ENCODE measurements at places on chromosomes 5 and 9. TPM values are rescaled to one million over a fixed set of nuclear protein-coding genes. Genes with fewer than 3 reads are reported as not detected.
A peak's percentile ranks its signal among the peaks of the same experiment; 100 is the strongest.

SLCO6A1 gene
- total RNA-seq: 0.75 TPM

DNA sequence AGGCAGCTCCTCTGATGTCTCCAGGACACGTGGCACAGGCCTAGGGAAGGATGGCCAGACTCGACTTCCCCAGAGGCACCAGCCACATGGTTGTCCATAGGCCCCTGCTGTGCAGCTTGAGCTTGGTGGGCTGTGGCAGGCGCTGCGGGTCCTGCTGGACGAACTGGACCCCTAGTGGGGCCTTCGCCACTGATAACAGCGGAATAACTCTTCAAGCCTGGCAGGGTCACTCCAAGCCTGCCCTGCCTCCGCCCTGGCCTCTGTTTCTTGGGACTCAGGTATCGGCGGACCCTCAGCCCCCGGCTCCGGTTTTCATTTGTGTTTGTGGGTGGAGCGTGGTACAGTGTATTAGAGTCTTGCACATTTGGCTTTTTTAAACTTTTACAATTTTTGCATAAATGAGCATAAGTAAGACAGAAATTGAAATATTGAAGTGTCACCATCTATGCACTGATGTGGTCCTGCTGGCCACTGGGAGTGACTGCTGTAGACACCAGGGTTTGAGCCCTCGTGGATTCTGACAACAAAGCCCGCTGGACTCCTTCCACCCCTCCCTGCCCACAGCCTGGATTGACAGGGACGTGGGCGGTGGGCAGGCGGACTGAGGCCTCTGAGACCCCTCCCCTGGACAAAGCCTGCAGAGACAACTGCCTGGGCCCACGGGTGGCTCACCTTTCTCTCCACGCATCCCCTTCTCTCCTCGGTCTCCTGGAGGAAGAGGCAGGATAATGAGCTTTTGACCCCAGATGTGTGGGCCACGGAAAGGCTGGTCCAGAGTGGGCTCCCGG is 3.8 kb downstream of the FCN1 start:
- DNase-seq: peak; percentile 72

GRCh38 chr5:105101577-105101976 is 1539.0 kb upstream of the NUDT12 start:
- DNase-seq: no peak

- DNase-seq: no peak
Observed at GRCh38 chr5:157718519-157718918, 12.7 kb upstream of the THG1L start.

SECISBP2 gene
- total RNA-seq: 49.0 TPM

GRCh38 chr5:117713585-117714198 is 1139.1 kb upstream of the SEMA6A start:
- no peak for DNase-seq

ZNF462 gene
- total RNA-seq: 24.0 TPM

UBAC1 gene
- total RNA-seq: 24.1 TPM

ORM1 gene
- total RNA-seq: 0.45 TPM

GRCh38 chr5:87850843-87851242 is 417.8 kb downstream of the TMEM161B start:
- DNase-seq: no peak

- DNase-seq: no peak
Observed at GRCh38 chr9:116501871-116502270, 185.2 kb upstream of the TRIM32 start.

CCDC183 gene
- total RNA-seq: 0.58 TPM

All from aorta (tissue), 5 donors.